Glutamatergic neuron (in vitro differentiated cells): ENCODE measurements at places on chromosomes 4 and X.

GRCh38 chr4:186729856-186730255, 6.2 kb upstream of the FAT1 start:
- no peak for DNase-seq

- no peak for DNase-seq
These were observed 85.3 kb upstream of the MAML3 start for GRCh38 chr4:140239311-140239710.

- DNase-seq: peak; percentile 54
These were observed 1.8 kb upstream of the HSD17B10 start for GRCh38 chrX:53435997-53436396.

DNA sequence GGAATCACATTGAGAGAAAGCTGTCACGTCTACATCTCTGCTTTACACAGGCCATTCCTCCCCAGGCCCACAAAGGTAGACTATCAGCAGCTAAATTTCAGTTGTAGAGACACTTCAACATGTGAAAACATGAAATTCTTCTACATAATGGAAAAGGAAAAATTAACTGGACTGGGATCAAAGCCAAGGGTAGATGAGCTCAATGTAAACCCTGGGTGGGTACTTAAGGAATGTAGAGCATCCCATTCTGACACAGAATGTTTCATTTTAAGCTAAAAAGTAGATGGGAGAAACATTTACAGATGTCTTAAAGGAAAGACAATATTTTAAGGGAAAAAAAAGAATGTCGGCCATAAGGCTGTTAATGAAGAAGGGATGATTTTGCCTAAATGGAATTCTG, 51.3 kb upstream of the NPNT start:
- no peak for DNase-seq

DNA sequence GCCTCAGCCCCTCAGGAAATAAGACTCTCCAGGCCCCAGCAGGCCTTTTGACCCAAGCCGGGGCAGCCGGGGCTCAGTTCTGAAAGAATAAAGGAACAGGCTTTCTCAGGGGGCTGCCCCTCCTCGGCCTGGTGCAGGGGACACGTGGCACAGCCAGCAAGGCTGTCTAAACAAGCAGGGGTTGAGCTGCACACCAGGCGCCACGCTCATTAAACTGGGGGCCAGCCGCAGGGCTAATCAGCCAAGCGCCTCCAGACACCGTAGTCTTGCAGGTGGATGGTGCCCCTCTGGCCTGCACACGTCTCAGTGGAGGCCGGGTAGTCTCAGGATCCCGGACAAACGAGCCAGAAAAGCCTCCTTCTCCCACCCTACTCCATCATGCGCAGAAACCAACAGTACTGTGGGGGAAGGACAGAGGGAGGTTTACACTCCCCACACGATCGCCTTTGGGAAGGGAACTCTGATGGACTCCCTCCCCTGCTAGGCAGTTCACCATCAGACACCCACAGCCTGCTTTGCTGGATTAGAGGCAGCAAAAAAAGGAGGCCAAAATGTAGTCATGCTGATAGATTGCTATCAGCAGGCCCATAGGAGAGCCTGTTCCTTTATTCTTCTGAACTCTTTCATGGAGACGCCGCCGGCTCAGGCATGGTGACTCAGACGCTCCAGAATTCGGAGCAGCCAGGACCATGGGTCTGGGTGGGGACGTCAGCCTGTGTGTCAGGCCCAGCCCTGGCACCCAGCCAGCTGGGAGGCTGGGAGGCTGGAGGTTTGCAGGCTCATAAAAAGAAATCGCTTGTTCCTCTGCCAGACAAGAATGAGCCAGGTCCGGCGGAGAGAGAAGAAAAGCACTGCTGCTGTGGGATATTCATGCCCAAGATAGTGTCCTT, 342.4 kb downstream of the BCOR start:
- DNase-seq: no peak

DNA sequence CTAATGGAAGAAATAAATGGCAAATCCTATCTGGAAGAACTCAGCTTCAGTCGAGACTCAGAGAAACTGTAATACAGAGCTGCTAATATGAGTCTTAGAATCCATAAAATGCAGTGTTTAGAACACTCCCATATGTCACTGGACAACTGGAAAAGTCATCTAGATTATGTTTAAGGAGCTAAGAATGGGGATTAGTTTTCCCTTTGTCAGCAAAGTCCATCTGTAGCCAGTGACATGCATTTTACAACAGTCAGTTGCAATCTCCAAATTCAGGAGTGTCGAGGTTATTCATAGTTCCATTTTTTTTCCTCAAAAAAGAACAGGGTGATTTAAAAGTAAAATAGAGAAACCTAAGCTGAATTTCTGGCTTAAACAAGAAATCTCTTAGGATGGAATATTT, 516.6 kb upstream of the GALNT7 start:
- DNase-seq: no peak

DNA sequence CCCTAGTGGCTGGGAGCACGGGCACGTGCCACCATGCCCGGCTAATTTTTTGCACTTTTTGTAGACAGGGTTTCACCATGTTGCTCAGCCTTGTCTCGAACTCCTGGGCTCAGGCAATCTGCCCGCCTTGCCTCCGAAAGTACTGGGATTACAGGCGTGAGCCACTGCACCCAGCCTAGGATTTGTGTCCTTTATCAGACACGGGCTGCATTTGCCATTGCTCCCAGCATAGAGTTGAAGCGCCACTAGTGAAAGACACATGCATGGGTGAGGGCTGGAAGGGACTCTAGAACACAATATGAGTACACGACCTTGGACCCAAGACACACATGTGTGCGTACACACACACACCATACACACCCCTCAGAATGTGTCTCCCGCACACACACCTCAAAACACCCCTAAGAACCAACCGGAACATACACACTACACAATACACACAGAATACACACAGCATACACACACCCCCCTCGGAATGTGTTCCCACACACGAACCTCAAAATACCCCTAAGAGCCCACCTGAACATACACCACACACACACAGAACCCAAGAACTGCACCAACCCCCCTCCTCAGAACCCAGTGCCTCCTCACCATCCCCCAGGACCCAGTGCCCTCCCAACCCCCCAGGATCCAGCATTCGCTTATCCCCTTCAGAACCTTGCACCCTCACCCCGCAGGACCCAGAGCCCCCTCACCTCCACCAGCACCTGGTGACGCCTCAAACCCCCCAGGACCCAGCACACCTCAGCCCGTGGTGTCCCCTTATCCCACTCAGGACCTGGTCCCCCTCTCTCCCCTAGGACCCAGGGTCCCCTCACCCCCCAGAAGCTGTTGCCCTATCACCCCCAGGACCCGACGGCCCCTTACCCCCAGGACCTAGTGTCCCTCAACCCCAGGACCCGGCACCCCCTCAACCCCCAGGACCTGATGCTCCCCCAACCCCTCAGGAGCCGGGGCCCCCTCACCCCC, 1.0 kb downstream of the TNIP2 start:
- DNase-seq: no peak

GRCh38 chr4:183747380-183747779, 88.3 kb downstream of the TRAPPC11 start:
- no peak for DNase-seq

DNA sequence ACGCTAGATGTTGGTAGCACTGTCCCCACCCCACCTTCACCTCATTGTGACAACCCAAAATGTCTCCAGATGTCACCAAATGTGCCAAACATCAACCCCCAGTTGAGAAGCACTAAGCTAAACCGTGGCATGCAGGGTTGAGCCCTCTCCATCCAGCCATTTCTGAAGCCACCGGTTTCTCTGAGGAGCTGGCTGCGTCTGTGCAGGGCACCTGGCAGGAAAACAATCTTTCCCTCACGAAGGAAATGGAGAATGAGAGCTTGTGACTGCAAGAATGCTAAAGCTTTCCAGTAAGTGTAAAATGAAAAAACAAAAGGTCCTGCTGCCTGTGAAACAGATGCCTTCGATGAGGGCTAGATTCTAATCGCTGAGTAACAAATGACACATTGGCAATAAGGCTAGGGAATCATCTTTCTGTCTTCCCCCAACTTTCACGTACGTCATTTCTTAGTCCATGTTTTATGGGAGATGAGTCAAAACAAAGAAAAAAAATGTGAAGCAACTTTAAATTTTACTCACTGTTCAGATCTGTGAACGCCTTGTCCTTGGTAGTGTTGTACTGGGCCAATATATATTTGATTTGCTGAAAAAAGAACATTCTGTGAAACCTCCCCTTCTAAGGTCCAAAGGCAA, 59.9 kb downstream of the PROM1 start:
- DNase-seq: no peak

GRCh38 chr4:71052034-71052433, 58.6 kb downstream of the DCK start:
- no peak for DNase-seq

DNA sequence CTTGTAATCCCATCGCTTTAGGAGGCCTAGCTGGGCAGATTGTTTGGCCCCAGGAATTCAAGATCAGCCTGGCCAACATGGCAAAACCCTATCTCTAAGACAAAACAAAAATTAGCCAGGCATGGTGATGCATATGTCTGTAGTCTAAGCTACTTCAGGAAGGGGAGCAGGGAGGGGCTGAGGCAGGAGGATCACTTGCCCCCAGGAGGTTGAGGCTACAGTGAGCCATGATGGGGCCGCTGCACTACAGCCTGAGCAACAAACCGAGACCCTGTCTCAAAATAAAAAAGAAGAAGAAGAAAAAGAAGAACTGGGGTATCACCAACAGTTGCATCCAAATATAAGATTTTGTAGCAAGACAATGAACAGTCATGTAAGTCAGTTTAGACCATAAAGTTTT, 47.3 kb upstream of the NFKB1 start:
- DNase-seq: no peak

DNA sequence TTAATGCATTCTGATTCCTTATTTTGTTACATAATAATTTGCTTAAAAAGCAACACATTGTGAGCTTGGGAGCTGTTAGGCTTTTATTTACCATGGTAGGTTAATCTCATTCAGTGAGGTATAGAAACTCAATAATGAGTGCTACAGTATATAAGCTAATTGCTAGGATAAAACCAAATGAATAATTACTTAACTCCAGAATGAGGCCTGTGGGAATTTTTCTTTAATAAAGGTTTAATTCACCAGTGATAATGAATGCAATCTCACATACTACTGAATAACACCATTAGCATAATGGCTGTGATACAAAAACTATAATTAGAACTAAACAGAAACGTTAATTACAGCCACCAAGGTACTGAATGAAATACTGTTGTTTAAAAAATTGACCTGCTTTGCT, 326.3 kb downstream of the IQCM start:
- no peak for DNase-seq

- peak; percentile 28 for DNase-seq
These were observed 775 bp downstream of the SHROOM4 start for GRCh38 chrX:50812995-50813842.

DNA sequence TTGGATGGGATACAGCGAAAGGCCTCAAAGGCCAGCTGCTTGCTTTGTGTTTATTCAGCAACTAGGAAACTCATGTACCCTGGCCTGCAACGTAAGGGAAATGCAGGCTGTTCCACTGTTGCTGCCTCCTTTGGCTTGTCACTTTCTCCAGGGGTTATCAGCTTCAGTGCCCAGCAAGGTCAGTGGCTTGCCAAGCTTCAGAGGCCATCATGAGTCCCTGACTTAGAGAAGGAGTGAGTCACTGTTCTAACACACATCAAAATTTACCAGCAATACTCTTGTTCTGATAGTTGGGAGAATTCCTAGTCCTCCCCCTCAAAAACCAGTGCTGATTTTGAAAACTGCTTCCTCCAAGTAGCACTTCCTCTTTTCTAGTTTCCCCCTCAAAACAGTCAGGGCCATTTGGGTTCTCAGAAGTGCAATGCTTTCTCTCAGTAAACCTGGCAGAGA, 250.8 kb downstream of the ARHGAP24 start:
- no peak for DNase-seq

DNA sequence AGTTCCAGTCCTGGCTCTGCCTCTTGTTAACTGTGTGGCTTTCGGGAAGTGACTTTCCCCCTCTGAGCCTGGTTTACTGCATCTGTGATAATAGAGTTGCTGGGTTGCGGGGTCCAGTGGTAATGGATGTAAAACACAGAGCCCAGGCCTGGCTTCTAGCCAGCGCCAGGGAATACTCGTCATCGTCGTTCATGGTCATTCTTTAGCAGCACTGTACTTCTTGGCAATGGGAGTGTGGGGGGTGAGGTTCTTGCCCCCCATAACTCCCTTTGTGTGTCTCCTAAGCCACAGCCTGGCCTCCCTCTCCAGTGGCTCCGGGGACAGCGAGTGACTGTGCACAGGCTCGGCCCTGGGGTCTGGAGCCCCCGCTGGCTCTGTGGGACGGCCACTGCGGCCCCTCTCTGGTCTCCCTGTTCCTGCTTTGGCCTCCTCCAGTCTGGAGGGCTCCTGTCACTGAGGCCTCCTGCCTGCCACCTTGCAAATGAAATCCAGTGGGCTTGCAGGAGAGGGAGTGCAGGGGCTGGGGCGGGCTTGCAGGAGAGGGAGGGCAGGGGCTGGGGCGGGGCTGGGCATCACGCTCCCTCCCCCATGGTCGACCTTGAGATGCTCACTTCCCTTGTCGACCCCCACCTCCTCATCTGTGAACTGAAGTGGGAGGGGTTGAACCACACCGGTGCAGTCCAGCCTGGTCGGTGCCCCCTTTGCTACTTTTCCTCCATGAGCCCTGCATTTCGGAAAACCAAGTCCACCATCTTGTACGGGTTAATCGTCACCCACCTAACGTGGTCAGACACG, 13.2 kb downstream of the PSAPL1 start:
- no peak for DNase-seq

- no peak for DNase-seq
These were observed 442.8 kb upstream of the ZFP42 start for GRCh38 chr4:187552781-187553180.
